ENCODE measurements at places on chromosomes 5 and 9. TPM values are rescaled to one million over a fixed set of nuclear protein-coding genes. Genes with fewer than 3 reads are reported as not detected.

GMCL2 gene
- not detected for total RNA-seq

FAM221B gene
- total RNA-seq, result not detected

DNA sequence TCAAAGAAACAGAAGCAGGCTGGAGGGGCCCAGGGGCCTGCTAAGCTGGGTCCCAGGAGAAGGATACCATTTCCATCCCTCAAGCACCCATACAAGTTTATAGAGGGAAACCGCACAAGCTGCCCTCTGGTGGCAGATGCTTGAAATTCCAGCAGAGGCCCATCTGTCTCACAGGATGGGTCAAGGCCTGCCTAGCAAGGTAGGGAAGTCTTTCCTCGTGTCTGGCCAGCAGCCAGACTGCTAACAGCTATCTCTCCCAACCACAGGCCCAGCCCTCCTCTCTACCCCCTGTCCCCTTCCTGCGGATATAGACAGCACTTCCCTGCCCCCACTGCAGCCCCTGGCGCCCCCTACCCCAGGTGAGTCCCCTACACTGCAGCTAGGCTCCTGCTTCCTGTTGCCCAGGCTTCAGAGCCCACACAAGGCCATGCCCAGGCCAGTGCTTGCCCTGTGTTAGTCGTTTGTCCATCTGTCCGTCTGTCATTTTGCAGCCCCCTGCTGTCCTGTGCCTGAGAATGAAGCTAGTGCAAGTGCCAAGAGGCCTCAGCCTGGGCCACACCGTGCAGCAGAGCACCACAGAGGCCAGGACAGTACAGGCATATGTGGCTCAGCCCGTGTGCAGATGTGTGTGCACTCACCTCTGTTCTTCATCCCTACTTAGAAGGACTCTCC, 26.2 kb downstream of the TCF7 start:
- peaks cover 5% of the 10 kb centered on the region for H3K36me3 ChIP-seq
- DNase-seq, result peak; percentile 58
- no peaks in the 10 kb centered on the region for H3K27me3 ChIP-seq
- no peak overlapping the region for H3K4me3 ChIP-seq
- H3K4me1 ChIP-seq, result peaks cover 17% of the 10 kb centered on the region

DNA sequence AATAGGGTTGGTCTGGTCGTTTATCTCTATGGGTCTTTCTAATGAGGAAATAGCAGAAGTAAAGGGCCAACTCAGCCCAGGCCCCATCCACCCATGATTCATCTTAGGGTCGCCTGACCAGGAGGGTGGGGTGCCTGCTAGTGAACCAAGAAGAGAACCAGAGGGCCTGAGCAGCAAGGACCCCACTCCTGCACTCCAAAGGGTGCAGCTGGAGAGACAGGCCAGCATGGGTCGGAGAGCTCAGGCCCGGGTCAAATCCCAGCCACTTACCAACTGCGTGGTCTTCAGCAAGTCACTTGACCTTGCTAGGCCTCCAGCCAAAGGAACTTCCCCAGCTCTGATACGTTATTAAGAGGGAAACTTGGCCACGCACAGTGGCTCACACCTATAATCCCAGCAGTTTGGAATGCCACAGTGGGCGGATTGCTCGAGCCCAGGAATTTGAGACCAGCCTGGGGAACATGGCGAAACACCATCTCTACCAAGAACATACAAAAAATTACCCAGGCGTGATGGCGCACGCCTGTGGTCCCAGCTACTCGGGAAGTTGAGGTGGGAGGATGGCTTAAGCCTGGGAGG, 4.3 kb downstream of the BBLN start:
- no peak overlapping the region for H3K27ac ChIP-seq
- H3K4me1 ChIP-seq, result peaks cover 14% of the 10 kb centered on the region
- H3K27me3 ChIP-seq, result no peaks in the 10 kb centered on the region
- no peak for DNase-seq
- H3K36me3 ChIP-seq, result peaks cover 72% of the 10 kb centered on the region

GIN1 gene
- total RNA-seq, result 9.4 TPM

TXN gene
- total RNA-seq, result 118 TPM

Measured in psoas muscle (tissue), 8 donors.